ENCODE measurements at places on chromosomes 1 and 21.

DNA sequence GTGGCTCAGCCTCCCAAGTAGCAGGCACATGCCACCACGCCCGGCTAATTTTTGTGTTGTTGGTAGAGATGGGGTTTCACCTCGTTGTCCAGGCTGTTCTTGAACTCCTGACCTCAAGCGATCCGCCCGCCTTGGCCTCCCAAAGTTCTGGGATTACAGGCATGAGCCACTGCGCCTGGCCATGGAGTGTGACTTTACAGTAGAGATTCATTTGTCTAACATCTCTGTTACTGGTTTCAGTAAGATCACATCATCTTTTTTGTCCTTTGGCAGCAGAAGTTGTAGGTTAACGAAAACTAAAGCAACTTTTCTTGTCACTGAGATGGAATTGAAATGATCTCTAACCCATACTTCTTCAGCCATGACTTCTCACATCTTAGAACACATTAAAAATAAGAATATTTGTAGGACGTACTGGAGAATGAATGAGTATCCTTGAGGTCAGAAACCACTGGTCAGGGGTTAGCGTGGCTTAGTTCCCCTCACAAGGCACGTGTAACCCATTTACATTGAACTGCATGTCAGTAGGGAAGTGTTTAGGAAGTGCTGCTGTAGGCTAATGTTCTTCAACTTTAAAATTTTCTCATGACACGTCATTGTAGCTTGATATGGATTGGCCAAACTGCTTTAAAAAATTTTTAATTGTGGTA lies 75.9 kb downstream of the CAMTA1 start:
- no peak for DNase-seq
- H3K36me3 ChIP-seq = peaks cover 6% of the 10 kb centered on the region
- no peak overlapping the region for H3K4me3 ChIP-seq
- H3K27ac ChIP-seq = no peak overlapping the region
- no peaks in the 10 kb centered on the region for H3K27me3 ChIP-seq

GRCh38 chr1:173507205-173507846 lies 30.2 kb downstream of the PRDX6 start:
- H3K36me3 ChIP-seq = no peaks in the 10 kb centered on the region
- no peak for DNase-seq
- no peak overlapping the region for H3K4me3 ChIP-seq
- peaks cover 2% of the 10 kb centered on the region for H3K27me3 ChIP-seq

GRCh38 chr1:65297706-65298105 lies 11.6 kb upstream of the DNAJC6 start:
- DNase-seq = no peak
- H3K27me3 ChIP-seq = no peaks in the 10 kb centered on the region
- H3K27ac ChIP-seq = no peak overlapping the region
- no peaks in the 10 kb centered on the region for H3K36me3 ChIP-seq
- H3K4me1 ChIP-seq = peaks cover 14% of the 10 kb centered on the region
- no peak overlapping the region for H3K4me3 ChIP-seq

GRCh38 chr1:192929597-192929996 lies 120.8 kb downstream of the RGS2 start:
- DNase-seq = no peak
- H3K27me3 ChIP-seq = no peaks in the 10 kb centered on the region
- no peak overlapping the region for H3K4me3 ChIP-seq
- H3K36me3 ChIP-seq = no peaks in the 10 kb centered on the region
- no peaks in the 10 kb centered on the region for H3K4me1 ChIP-seq
- H3K27ac ChIP-seq = no peak overlapping the region

DNA sequence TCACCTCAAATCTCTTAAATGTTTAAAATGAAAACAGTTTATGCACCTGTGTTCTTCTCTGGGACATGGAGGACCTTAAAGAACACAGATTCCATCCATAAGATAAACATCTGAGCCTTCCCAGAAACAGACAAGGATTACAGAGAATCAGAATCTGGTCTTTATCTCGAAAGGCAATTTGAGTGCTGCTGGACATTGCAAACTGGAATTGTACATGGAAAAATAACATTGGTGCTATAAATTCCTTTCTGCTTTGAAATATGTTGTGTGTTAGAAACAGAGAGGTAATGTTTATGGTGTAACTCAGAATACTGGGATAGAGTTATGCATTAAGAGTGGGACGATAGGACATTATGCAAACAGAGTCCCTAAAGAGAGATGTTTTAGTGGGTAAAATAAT lies 6.6 kb upstream of the DDR2 start:
- H3K4me1 ChIP-seq = peaks cover 3% of the 10 kb centered on the region
- peaks cover 2% of the 10 kb centered on the region for H3K27me3 ChIP-seq
- H3K27ac ChIP-seq = no peak overlapping the region
- no peaks in the 10 kb centered on the region for H3K36me3 ChIP-seq

GRCh38 chr1:238951809-238952208 lies 434.6 kb upstream of the CHRM3 start:
- no peaks in the 10 kb centered on the region for H3K36me3 ChIP-seq
- H3K4me1 ChIP-seq = no peaks in the 10 kb centered on the region
- no peaks in the 10 kb centered on the region for H3K27me3 ChIP-seq
- no peak overlapping the region for H3K4me3 ChIP-seq
- DNase-seq = peak; percentile 30
- H3K27ac ChIP-seq = no peak overlapping the region

- DNase-seq = no peak
- no peak overlapping the region for H3K27ac ChIP-seq
- peaks cover 12% of the 10 kb centered on the region for H3K36me3 ChIP-seq
- H3K27me3 ChIP-seq = peaks cover 10% of the 10 kb centered on the region
- no peak overlapping the region for H3K4me3 ChIP-seq
- peaks cover 43% of the 10 kb centered on the region for H3K4me1 ChIP-seq
Measured at GRCh38 chr1:35185200-35185599, 7.7 kb downstream of the SFPQ start.
